ENCODE measurements at places on chromosomes 4 and X.

GRCh38 chr4:21467551-21467950, 481.0 kb downstream of the KCNIP4 start:
- no peak for DNase-seq

DNA sequence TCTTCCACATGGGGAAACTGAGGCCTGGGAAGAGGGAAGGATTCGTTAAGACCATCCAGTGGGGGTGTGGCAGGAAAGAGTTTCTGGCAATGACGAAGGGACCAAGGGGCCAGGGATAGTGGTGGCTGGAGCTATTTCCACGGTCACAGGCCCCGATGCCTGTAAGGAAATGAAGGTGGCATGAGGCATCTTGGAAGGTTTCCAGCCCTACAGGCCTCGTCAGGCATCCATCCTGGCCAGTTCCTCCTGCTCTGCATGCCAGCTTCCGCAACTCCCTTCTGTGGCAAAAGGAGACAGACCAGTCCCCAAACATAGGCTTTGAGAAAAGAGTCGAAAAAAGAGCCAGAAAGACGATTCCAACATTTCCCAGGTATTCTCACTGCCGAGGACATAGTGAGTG, 9.2 kb upstream of the C4orf50 start:
- no peak for DNase-seq

- DNase-seq: no peak
These were observed 45.9 kb downstream of the USP11 start for GRCh38 chrX:47278691-47279090.

GRCh38 chrX:32571579-32571978, 639.8 kb downstream of the DMD start:
- no peak for DNase-seq

- DNase-seq: no peak
These were observed 841 bp downstream of the ACOT9 start for GRCh38 chrX:23742174-23742696.

GRCh38 chr4:184587701-184588100, 61.5 kb downstream of the CASP3 start:
- no peak for DNase-seq

- no peak for DNase-seq
These were observed 10.6 kb downstream of the C4orf54 start for GRCh38 chr4:99647071-99647470.

DNA sequence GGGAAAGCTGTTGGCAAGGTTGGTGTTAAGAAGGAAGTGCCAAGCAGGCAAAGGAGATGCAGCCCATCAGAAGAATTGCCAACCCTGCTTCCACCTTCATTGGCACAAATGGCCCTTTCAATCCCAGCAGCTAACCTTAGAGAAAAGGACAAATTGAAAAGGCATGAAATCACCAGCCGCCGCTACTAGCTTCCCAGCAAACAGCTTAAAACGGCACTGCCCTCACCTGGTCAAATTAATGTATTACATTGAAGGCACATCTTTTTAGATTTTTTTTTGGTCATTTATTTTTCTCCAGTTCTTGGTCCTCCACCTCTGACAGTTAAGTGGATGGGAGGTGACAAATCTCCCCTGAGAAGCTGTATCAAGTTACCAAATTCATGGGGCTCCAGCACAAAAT, 51.0 kb upstream of the NHSL2 start:
- DNase-seq: no peak

GRCh38 chrX:110178179-110178865, 139.6 kb downstream of the AMMECR1 start:
- no peak for DNase-seq

DNA sequence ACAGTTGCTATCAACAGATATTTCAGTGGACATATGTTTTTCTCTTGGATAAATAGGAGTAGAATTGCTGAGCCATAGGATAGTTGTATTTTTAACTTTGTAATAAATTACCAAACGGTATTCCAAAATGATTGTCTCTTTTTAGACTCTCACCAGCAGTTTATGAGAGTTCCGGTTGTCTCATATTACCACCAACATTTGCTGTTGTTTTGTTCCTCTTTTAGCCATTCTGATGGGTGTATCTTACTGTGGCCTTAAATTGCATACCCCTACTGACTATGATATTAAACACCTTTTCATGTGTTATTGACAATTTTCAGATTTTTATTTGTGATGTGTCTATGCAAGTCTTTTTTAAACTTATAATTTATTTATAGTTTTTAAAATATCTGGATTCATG, 39.7 kb downstream of the SNX25 start:
- DNase-seq: no peak

DNA sequence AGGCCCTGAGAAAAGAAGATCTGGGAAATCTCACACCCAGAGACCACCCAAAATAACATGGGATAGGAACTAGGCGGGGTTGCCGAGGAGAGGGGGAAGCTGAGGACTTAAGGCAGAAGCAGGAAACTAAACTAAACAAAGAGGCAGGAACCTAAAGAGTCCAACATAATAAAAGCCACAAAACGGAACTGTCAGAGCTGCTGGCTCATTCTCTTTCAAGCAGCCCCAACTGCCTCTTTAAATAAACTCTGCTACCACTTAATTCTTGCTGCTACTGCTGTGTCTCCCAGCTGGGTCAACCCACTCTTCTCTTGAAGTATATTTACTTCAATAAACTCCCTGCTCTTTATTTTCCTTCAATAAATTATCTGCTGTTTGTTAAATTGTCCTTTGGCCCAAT, 44.5 kb downstream of the MAGEB16 start:
- DNase-seq: no peak

- DNase-seq: no peak
These were observed 334.9 kb upstream of the ADGRL3 start for GRCh38 chr4:60865273-60865672.

GRCh38 chr4:7634661-7635251, 200.0 kb upstream of the PSAPL1 start:
- DNase-seq: no peak

All from right renal pelvis (tissue), 4 donors.